ENCODE measurements at places on chromosomes 13 and 19. TPM values are rescaled to one million over a fixed set of nuclear protein-coding genes. Genes with fewer than 3 reads are reported as not detected.

The C19orf85 gene
- not detected for total RNA-seq

The IGFLR1 gene
- total RNA-seq, result 11.4 TPM

The SLITRK6 gene
- total RNA-seq, result 0.58 TPM

The OR7C1 gene
- not detected for total RNA-seq

Measured in A549 treated with DMSO at 1 μM for 4 hours (cell line).